ENCODE measurements at places on chromosomes 5 and 9.
A peak's percentile ranks its signal among the peaks of the same experiment; 100 is the strongest.

DNA sequence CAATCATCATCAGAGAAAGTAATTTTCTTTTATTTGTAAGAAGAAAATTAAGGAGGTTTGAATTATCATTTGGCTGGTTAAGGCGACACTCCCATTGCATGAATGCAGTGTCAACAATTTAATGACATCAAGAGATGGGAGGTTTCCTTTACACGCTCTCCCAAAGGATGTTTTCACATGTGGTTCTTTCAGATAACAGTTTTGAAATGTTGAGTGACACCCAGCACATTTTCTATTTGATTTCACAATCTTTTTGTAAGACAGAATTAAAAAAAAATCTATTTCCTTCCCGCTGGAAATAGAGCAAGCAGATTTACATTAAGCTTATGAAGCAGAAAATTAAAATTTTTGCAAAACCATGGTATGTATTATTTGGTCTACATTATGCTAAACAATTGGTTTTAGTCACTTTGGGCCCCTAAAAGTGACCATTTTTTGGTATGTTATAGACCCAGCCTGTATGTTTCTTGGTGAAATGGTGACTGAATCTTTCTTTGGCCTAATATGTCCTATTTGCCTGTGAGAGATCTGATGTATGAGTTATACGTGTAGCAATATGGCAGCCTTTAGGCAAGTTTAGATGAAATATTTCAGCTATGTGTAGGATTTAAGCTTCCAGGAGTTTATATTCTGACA is 18.9 kb upstream of the ANKRD55 start:
- no peaks in the 10 kb centered on the region for H3K27me3 ChIP-seq
- H3K27ac ChIP-seq: no peak overlapping the region
- H3K4me1 ChIP-seq: no peaks in the 10 kb centered on the region
- H3K36me3 ChIP-seq: no peaks in the 10 kb centered on the region

DNA sequence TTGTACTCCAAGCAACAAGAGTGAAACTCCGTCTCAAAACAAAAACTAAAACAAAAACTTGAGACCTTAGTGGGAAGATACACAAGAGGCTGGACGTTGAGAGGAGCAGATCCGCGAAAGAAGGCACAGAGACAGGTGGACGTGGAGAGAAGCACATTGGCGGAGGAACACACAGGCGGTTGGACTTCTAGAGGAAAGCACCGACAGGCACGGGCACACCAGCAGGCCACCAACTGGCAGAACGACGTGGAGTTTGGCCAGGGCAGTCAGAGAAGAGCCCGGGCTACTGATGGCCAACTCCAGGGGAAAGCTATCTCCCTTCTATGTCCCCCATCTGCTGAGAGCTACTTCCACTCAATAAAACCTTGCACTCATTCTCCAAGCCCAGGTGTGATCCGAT is 482.7 kb downstream of the GABRG2 start:
- no peak overlapping the region for H3K27ac ChIP-seq
- no peaks in the 10 kb centered on the region for H3K4me1 ChIP-seq
- no peaks in the 10 kb centered on the region for H3K36me3 ChIP-seq
- no peak overlapping the region for H3K4me3 ChIP-seq
- no peaks in the 10 kb centered on the region for H3K27me3 ChIP-seq
- DNase-seq: no peak

- H3K36me3 ChIP-seq: no peaks in the 10 kb centered on the region
- H3K27ac ChIP-seq: no peak overlapping the region
- no peak overlapping the region for H3K4me3 ChIP-seq
- H3K27me3 ChIP-seq: no peaks in the 10 kb centered on the region
Measured at GRCh38 chr5:137051161-137051560, 448.0 kb downstream of the SPOCK1 start.

- DNase-seq: no peak
- no peak overlapping the region for H3K27ac ChIP-seq
- H3K4me3 ChIP-seq: no peak overlapping the region
- no peaks in the 10 kb centered on the region for H3K36me3 ChIP-seq
- H3K27me3 ChIP-seq: no peaks in the 10 kb centered on the region
Measured at GRCh38 chr5:38742821-38743220, 103.0 kb upstream of the OSMR start.

DNA sequence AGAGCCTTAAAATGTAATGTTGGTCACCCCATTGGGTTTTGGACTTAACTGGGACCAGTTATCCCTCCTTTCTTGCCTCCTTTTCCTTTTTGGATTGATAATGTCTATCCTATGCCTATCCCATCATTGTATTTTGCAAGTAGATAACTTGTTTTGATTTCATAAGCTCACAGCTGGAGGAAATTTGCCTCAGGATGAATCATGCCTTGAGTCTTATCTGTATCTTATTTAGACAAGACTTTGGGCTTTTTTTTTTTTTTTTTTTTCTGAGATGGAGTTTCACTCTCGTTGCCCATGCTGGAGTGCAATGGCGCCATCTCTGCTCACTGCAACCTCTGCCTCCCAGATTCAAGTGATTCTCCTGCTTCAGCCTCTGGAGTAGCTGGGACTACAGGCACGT is 443.3 kb downstream of the DNAH5 start:
- DNase-seq: no peak
- no peak overlapping the region for H3K27ac ChIP-seq
- no peak overlapping the region for H3K4me3 ChIP-seq
- no peaks in the 10 kb centered on the region for H3K4me1 ChIP-seq
- no peaks in the 10 kb centered on the region for H3K27me3 ChIP-seq

DNA sequence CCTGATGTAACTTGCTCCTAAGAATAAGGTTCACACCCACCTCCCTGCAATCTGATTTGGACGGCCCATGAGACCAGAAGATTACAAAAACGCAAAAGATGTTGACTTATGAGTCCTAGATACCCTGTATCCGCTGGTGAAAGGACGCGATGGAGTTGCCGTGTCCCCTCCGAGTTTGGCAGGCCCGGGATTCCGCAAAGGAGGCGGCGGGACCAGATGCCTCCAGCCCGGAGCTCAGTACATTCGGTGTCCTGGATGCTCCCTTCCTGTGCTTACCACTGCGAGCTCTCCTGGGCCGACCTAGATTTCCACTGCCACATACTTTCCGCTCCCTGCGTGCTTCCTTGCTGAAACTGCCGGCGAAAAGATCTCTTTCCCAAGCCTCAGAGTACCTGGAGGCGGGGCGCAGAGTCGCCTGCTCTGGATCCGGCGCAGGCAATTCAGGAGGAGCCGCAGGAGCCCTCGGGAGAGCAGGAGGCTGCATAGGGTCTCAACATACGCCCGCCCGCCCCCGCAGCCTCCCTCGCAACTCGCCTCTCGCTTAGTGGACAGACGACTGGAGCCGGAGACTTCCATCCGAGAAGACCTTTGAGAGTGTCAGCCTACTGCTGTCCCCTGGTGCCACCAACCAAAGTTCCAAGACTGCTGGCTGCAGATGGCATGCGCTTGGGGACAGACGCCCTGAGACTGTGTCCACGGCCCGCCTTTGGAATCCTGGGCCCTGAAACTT is 39.8 kb downstream of the ANXA2R start:
- peaks cover 51% of the 10 kb centered on the region for H3K27me3 ChIP-seq
- DNase-seq: no peak
- peak overlapping the region; percentile 19 for H3K4me3 ChIP-seq
- H3K4me1 ChIP-seq: 0 out of 2 replicates have a peak, but pooled peaks cover 2% of the 10 kb centered on the region
- no peak overlapping the region for H3K27ac ChIP-seq
- H3K36me3 ChIP-seq: no peaks in the 10 kb centered on the region
